ENCODE measurements at places on chromosomes 12 and 14. TPM values are rescaled to one million over a fixed set of nuclear protein-coding genes. Genes with fewer than 3 reads are reported as not detected.
A peak's percentile ranks its signal among the peaks of the same experiment; 100 is the strongest.

The NTF3 gene
- total RNA-seq: 10.7 TPM

The CLEC2A gene
- total RNA-seq: not detected

The KSR2 gene
- 0.06 TPM for total RNA-seq

The NCAPD2 gene
- total RNA-seq: 187 TPM

The KRT3 gene
- not detected for total RNA-seq

The NOXRED1 gene
- total RNA-seq: not detected

The CEP290 gene
- 7.5 TPM for total RNA-seq

The RFC5 gene
- 49.2 TPM for total RNA-seq

DNA sequence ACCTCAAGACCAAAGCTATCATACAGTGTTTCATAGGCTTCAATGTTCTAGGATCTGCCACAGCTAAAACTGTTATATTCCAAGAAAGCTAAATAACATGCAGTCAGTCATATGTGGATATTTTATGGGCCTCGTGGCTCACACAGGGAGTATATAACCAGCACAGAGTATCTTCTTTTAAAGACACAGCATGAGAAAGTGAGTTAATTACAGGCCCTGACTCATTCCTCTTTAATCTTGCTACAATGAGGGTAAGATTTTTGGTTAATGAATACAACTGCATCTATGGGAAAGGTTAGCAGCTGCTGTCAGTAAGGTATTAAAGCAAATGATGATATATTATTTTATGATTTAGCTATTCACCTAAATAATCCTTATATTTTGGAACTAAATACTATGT lies 111.0 kb downstream of the TRAFD1 start:
- DNase-seq: no peak

- DNase-seq: no peak
Observed at GRCh38 chr12:98022961-98023360, 492.4 kb upstream of the TMPO start.

DNA sequence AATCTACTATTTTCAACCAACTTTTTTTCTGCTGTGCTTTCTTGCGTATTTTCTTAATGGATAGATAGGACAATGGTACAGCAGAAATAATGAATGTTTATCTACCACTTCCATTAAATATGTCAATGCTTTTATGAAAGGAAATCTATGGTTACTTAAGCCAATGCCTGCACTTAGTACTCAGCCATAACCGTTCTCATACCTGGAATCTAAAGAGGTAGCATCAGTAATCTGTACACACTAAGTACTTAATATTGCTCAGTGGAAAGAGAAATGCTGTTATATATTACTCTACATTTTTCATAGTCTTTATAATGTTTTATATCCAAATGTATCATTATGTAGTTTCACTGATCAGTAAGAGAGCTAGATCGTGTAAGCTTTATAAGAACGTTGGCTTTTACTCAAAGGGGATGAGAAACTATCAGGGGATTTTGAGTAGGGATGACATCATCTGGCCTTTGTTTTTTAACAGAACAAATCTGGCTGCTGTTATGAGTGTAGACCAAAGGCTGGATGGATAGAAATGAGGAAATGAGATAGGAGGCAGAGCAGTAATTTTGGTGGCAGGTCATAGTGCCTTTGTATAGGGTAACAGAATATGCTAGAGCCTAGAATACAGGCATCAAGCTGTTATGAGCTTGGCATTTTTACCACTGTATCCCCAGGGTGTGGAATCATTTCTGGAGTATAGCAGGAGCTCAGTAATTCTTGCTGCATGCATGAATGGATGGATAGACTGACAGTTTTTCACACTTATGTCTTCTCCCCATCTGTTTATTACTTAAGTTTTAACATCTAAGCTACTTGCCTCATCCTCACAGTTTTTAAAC lies 34.0 kb downstream of the ALG10B start:
- no peak for DNase-seq

- DNase-seq: no peak
Observed at GRCh38 chr14:85087201-85087600, 442.7 kb upstream of the FLRT2 start.

DNA sequence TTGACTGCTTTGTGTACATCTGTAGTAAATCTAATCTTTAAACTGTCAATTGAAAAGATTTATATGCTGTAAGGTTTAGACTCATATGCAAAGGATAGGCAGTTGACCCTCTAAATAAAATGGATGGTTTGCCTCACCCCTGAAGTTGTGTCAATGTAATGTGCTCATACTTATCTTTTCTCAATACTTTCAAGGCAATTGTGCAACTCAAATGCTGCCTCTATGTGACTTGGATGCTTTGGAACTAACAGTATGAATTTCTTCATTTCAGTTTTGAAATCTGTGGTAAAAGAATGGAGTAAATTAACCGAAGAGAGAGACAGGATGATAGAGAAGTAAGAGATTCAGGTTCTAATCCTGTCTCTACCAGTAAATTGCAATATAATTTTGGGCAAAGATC lies 9.7 kb downstream of the PDE6H start:
- no peak for DNase-seq

DNA sequence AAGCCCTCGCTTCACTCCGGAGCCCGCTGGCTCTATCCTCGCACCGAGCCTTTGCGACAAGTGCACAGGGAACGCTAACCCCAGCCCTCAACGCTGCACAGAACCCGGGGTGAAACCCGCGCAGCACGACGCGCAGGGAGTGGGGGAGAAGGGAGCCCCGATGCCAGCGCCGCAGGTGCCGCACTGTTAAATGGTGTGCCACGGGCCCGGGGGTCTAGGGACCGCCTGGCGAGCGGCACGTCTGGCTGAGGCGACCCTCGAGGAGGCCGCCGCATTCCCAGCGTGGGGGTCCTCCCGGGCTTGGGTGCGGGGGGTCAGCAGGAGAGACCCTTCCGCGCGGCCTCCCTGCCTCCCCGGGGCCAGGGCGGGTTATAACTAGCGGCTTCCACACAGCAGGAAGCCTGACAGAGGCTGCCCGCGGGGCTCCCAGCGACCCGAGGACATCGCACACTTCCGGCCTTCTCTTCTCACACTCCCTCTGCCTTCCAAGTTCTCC lies 23.8 kb upstream of the LRTM2 start:
- DNase-seq: no peak

DNA sequence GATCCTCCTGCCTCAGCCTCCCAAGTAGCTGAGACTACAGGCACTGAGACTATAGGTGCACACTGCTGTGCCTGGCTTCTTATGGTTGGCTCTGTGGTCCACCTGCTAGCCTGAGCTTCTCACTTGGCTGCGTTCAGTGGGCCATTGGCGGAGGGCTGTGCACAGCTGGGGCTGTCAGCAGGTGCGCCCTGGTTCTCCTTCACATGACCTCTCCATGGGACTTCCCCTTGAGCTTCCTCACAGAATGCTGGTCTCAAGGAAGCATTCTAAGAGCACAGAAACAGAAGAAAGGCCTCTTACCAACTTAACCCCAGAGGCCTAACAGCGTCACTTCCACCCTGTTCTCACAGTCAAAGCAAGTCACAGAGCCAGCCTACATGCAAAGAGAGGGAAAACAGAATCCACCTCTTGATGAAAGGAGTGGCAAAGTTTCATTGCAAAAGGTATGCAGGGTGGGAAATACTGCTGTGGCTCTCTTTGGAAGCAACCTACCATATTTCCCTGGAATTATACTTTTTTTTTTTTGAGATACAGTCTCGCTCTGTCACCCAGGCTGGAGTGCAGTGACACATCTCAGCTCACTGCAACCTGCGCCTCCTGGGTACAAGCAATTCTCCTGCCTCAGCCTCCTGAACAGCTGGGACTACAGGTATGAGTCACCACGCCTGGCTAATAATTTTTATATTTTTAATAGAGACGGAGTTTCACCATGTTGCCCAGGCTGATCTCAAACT lies 9.3 kb downstream of the RILPL2 start:
- DNase-seq: no peak

- DNase-seq: no peak
Observed at GRCh38 chr12:60844101-60844500, 1248.3 kb downstream of the SLC16A7 start.

DNA sequence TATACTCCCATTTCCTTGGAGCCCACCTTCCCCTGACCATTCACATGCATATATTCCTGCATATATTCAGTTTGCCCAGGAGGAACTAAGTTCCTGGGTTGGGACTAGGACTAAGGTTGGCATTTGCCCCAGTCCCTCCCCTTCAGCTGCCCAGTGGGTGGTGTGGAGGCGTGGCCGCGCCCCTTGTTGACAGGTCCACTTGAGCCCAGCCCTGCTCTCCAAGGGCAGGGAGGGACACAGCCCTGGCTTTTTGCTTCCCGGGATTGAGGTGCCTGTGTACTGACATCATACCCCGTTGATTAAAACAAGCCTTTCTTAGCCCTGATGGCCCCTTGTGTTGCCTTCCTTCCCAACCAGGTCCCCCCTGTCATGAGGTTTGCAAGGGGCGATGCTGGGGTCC lies 7.3 kb downstream of the ERBB3 start:
- no peak for DNase-seq

GRCh38 chr14:33402604-33403003 lies 463.9 kb downstream of the NPAS3 start:
- DNase-seq: no peak

- DNase-seq: peak; percentile 55
Observed at GRCh38 chr12:39127401-39127800, 222.0 kb upstream of the CPNE8 start.

GRCh38 chr12:48358937-48359513 lies 8.3 kb upstream of the ZNF641 start:
- no peak for DNase-seq

DNA sequence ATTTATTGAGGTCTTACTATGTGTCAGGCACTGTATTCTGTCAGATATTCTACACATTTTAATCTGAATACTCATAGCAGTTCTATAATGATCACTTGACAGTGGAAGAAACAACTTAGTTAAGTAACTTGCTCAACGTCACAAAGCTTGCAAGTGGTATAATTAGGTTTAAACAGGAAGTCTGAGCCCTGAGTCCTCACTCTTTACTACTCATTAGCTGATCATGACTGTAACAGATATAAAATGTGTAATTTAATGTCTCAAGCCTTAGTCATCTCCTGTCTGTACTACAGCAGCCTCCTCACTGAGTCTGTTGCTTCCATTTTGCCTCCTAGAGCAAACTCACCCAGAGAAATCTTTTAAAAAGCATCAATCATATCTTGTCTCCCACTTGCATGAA lies 38.9 kb downstream of the PPP4R4 start:
- peak; percentile 6 for DNase-seq

DNA sequence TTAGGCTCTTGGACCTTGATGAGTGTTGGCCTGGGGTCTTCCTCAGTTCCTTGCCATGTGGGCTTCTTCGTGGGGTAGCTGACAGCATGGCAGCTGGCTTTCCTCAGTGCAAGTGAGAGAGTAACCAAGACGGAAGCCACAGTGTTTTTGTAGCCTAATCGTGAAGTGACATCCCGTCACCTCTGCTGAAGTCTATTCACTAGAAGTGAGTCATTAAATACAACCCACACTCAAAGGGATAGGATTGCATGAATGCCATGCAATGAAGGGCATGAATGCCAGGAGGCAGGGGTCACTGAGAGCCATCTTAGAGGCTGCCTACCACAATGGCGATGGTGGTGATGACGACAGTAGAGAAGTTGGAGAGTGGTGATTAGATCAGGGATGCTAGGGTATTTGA lies 13.5 kb upstream of the ASIC1 start:
- no peak for DNase-seq

GRCh38 chr14:92473261-92473968 lies 40.2 kb upstream of the RIN3 start:
- no peak for DNase-seq

GRCh38 chr14:89779707-89780106 lies 174.8 kb downstream of the EFCAB11 start:
- DNase-seq: no peak

All from H4 (cell line).